Naive thymus-derived CD4-positive, alpha-beta T cell (primary cell): ENCODE measurements at places on chromosomes 2 and 18.

GRCh38 chr2:130341562-130342019 lies 1.1 kb upstream of the IMP4 start:
- no peak for DNase-seq

DNA sequence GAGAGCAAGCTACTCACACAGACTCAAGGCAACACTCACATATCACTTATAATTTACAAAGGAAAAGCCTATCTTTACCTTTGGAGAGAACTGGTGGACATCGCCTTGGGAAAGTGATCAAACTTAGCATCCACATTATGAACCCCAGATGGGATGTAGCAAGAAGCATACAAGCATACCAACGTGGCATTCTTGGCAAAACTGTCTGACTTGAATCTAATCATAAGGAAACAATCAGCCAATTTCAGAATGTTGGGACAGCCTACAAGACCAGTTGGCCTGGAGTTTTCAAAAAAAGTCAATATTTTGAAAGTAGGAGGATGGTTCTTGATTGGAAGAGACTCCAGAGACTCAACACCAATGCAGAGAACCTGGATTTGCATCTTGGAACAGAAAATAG lies 79.1 kb upstream of the PMAIP1 start:
- DNase-seq, result no peak

GRCh38 chr2:59206361-59206760 lies 965.2 kb upstream of the FANCL start:
- DNase-seq, result no peak

GRCh38 chr18:29496152-29496680 lies 1319.3 kb upstream of the CDH2 start:
- DNase-seq, result no peak

DNA sequence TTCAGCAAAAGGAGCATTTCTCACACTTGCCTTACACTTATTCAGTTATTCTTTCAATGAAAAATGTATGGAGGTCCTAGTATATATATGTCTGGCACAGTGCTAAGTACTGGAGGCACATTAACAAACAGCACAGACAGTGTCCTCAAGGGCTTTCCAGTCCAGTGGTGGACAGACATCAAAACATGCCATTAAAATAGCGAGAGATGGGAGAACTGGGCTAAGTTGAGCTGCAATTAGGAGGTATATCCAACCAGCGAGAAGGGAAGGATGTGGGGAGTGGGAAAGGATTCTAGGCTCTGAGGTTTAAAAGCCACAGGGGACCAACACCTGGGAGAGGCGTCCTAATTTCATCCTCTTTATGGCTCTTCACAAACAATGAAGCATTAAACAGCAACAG lies 127.5 kb upstream of the TTC39C start:
- no peak for DNase-seq

DNA sequence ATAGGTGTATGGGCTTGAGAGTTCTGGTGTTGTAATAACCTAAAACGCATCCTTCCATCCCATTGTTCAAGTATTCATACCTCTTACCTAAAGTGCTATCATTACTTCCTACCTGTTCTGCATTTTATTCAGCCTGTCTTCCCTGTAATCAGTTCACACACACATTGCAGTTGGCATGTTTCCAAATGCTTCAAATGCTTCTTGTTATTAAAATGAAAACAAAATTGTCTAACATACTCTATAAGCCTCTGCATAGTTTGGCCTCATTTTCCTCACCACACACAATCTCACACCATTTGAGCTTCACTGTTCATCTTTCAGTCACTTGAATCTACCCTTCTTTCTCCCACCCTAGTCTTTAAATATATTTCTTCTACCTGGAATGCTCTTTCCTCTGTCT lies 1178.2 kb upstream of the NRXN1 start:
- no peak for DNase-seq

DNA sequence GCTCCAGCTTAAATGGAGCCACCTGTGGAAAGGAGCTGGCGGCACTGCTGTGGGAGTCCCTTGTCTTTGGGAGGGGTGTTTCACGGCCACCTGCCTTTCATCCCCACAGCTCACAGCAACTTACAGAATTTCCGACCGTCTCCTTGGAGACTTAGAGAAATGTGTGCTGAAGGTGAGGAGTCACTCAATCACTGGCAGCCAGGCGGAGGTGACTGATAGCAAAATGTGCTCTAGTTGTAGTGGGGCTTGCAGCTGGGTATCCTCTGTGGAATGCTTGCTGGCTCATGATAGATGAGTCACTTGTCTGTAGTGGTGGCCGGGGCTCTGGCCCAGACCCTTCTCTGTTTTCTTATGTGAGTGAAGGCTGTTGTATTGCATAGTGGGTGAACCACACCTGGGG lies 110.7 kb downstream of the SH3RF3 start:
- no peak for DNase-seq

DNA sequence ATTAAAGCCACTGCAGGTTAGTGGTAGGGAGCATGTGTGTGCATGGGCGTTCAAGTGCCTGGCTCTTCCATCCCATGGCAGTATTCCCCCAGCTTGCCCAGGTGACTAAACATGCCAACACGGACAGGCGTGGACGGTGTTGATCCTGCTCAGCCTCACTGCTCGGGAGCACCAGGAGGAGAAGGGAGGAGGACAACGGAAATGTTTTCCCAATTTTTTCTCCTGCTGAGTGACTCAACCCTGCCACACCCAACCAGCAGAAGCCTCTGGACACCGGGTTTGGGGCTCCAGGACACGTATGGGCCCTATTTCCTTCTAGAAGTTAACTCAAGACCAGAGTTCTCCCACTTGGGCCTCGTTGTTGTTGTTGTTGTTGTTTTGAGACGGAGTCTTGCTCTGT lies 139.1 kb downstream of the CYP26B1 start:
- no peak for DNase-seq
